ENCODE measurements at places on chromosomes 3 and 15.

DNA sequence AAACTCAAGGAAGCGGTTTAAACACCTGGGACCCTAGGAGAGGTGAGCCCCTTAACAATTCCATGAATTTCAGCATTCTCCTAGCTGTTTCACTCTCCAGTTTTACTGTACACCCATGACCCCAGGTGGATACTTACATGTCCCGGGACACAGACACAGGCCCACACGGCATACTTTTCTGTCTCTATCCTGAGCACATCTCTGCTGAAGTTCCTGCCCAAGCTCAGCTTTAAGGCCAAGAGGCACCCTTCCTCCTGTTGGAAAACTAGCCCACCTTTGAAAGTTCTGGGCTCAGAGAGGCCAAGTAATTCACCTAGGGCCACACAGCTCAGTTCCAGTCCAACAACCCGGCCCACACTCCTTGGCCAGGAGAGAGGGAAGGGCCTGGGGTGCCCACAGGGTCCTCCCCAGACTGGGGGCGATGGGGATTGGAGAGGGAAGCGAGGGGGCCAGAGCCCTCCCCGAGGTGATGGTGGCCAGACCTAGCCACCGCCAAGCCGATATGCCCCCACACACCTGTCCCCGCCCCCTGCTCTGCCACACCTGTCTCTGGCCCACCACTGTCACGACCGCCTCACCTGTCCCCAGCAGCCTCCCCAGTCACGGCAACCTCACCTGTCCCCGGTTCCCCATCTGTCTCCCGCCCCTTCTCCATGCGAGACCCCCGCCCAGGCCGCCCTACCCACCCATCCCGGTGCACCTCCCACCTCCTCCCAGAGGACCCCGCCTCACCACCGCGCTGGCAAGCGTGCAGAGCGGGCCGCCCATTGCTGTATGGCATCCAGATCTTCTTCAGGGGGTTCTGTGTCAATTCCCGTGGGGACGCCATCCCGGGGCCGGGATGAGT lies 431 bp downstream of the PFKFB4 start:
- DNase-seq = no peak

GRCh38 chr15:33188641-33189257 lies 5.8 kb downstream of the FMN1 start:
- no peak for DNase-seq

- no peak for DNase-seq
These were observed 464 bp downstream of the GABRG3 start for GRCh38 chr15:26971271-26972018.

DNA sequence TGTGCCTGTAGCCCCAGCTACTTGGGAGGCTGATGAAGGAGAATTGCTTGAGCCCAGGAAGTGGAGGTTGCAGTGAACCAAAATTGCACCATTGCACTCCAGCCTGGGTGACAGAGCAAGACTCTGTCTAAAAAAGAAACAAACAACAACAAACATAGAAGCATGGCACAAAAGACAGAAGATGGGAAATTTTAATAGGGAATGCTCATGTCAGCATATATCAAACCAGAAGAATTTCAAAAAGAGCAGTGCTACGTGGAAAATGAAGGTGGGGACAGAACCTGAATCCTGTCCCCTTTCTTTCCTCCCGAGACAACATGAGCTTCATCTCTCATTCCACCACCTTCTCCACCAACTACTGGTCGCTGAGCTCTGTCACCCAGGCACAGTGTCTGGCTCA lies 46.3 kb upstream of the MFGE8 start:
- no peak for DNase-seq

DNA sequence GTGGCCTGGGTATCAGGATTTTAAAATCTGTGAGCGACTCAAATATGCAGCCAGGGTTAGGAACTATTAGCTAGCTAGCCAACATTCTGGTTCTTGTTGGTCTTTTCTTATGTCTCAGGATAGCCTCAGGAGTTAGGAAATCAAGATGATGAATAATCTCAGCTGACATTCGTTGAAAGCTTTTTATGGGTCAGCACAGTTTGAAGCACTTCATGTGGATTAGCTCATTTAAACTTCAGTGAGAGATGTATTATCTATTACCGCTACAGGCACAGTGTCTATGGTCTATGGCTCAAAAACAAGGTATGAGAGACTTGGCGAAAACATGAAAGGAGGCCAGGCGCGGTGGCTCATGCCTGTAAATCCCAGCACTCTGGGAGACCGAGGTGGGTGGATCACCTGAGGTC lies 187.5 kb upstream of the THRB start:
- no peak for DNase-seq

DNA sequence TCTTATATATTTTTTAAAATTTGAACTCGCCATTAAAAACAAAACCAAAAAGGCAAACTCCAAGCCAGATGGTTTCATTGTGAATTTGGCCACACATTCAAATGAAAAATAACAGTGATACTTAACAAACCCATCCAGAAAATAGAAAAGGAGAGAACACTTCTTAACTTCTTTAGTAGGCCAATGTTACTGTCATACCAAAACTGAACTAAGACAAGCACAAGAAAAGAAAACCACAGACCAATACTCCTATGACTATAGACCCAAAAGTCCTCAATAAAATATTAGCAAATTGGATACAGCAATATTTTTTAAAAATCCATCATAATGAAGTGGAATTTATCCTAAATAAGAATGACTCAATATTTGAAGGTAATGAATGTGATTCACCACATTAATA lies 73.5 kb upstream of the ALDH1A3 start:
- DNase-seq = no peak

DNA sequence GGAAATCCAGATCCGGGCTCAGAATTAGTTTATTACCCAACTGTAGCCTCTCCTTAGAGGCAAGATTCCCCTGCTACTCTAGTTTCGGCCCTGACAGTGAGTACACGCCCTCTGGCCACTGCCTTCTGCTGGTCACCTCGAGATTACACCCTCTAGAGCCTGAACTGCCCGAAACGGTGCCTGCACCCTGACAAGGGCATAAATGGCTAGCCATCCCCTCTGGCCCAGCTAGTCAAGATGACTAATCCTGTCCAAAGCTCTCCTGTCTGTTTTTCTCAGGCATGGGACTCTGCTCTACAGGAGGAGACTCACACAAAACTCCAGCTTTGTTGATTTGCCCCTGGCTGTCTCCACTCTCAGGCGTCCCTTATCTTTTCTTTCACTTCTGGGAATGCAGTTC lies 150.5 kb upstream of the UBE2E2 start:
- no peak for DNase-seq

DNA sequence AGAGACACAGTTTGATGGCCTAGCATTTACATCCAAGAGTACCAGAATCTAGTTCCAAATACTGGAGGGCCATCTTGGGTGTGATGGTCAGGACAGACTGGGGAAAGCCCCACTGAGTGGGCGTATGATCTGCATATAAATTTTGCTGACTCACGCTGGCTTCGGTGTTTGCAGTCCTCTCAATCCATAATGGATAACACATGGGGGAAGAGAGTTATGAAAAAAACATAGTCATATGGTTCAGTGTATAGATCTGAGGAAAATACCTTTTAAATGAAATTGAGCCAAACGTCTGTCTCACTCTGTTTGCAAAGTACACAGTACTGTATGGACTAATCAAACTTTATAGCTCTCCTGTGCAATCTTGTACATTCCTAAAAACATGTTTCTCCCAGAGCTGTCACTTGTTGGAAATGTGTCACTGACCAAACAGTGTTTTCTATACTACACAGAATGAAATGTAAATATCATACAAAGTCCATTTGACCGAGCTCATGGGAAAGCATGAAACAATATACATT lies 125.3 kb upstream of the THBS1 start:
- DNase-seq = peak; percentile 82

DNA sequence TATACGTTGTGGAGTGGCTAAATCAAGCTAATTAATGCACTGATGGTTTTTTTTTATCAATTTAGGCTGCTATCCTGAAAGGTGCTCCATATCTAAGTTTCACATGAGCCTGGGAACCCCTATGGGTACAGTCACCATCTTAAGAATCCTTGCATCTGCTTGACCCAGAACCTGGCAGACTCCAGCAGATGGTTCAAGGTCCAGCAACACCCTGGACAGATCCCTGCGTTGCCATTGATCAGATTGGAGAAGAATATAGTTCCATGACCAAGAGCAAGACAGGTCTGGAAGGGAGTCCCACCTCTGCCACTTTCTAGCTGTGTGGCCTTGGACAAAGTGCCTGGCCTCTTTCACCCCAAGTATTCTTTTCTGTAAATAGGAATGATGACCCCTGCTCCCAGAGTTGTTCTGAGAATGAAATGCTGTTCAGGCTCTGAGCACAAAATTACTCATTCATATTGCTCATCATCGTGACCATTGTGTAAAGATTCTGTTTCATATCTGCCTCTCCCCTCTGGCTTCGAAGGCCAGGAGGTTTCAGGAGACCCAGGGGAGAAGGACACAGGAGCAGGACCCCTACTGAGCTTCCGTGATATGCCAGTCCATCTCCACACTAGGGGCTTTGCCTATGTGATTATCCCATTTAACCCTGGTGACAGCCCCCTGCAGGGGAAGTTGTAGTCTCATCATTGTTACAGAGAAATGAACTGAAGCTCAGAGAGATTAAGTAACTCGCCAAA lies 30.0 kb upstream of the TSEN2 start:
- DNase-seq = no peak

DNA sequence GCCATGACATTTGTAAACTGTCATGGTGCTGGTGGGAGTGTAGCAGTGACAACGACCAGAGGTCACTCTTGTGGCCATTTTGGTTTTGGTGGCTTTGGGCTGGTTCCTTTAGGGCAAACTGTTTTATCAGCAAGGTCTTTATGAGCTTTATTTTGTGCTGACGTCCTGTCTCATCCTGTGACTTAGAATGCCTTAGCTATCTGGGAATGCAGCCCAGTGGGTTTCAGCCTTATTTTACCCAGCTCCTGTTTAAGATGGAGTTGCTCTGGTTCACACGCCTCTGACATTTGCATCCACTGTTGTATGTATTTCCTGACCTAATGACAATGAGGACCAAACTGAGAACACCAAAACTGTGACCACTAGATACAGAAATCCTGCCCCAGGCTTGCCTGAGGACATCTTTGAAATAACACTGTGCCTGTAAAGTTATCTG lies 37.6 kb downstream of the RAB8B start:
- DNase-seq = no peak

GRCh38 chr15:100204771-100205170 lies 137.0 kb downstream of the ADAMTS17 start:
- no peak for DNase-seq

DNA sequence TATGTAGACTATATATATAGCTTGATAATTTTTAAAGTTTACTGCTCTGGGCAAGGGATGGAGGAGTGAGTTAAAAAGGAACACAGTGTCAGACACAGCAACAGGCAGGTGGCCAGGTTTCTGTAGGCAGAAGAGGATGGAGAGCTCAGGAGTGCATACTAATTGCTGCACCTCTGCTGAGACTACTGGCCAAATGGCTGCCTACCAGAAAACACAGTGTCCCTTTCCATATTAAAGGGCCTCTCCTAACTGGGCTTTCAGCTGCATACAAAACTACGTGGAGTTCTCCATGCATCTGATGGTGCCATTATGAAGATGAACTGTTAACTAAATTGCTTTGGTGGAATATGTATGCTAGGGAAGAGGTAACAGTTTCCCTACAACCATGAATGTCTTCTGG lies 1.8 kb downstream of the ATP13A4 start:
- DNase-seq = no peak

- DNase-seq = no peak
These were observed 29.8 kb upstream of the FURIN start for GRCh38 chr15:90838544-90838943.

GRCh38 chr3:185137821-185138220 lies 15.0 kb downstream of the C3orf70 start:
- DNase-seq = no peak

DNA sequence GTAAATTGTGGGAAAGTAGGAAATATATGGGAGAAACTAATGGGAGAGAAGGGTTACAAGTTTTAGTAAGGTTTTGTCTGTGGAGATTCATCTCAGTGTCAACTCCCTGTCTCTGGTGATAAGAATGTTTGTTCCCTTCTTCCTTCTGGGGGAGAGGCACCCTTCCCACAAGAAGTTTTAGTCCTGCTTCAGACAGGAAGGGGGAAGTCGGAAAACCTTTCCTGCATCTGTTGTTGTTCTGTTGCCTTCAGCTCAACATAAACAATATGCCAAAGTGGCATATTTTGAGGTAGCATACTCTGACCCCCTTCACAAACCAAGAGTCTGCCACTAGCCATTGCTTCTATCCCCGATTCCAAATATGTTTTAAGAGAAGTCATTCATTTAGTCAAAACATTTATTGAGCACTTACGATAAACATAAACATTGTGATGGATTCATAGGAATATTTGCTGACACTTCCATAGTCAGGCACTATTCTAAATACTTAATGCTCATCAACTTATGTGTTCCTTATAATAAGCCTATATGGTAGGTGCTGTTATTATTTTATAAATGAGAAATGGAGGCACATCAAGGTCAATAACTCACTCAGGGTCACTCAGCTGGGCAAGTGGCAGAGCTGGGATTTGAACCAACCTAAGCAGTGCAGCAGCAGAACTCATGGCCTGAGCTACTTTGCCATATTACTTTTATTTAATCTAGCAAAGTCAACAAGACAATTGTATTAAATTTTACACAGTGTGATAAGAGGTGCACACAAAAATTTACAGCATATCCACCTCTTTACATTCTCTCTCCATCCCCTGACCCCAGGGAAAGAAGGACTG lies 34.2 kb upstream of the TIMP4 start:
- DNase-seq = no peak

- DNase-seq = peak; percentile 81
These were observed 40.2 kb downstream of the SUMF1 start for GRCh38 chr3:4426782-4427344.

- no peak for DNase-seq
These were observed 281.7 kb upstream of the ROPN1 start for GRCh38 chr3:124273651-124274050.

DNA sequence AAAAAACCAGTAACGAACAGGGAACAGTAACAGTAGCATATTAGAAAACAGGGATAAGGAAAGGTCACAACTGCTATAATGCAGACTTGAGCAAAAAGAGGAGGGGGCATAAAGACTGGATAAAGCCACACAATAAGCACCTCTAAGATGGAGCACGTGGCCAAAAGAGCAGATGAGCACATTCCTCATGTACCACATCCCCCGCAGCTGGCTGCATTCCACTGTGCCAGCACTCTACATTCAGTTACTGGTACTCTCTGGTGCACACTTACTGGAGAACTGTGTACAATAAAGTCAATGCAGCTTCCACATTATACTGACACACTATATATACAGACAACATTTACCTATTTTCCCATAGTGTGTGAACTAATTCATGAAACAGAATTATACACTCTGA lies 64.7 kb downstream of the UBE3A start:
- DNase-seq = no peak
